Left lobe of liver (tissue), 2 donors: ENCODE measurements at places on chromosomes 2 and 18.

DNA sequence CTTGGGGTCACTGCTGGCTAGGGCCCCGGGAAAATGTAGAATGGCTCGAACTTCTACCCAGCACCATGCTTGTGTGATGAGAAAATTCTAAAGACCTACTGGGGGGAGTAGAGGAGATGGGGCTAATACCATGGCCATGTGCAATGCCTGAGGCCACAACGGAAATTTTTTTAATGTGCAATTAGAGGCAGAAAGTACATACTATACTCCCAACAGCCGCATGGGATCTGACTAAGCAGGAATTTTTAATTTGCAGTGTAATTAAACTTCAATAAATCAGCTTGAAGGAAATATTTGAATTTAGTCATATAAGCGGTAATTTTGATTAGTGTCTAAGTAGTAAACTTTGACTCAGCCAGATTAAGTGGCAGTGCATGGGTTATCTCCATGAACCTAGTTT is 53.2 kb upstream of the CNGA3 start:
- no peak for DNase-seq

- DNase-seq = no peak
These were observed 125.8 kb upstream of the HNMT start for GRCh38 chr2:137838255-137839092.

- no peak for DNase-seq
These were observed 31.3 kb upstream of the RAPGEF4 start for GRCh38 chr2:172704072-172704936.

DNA sequence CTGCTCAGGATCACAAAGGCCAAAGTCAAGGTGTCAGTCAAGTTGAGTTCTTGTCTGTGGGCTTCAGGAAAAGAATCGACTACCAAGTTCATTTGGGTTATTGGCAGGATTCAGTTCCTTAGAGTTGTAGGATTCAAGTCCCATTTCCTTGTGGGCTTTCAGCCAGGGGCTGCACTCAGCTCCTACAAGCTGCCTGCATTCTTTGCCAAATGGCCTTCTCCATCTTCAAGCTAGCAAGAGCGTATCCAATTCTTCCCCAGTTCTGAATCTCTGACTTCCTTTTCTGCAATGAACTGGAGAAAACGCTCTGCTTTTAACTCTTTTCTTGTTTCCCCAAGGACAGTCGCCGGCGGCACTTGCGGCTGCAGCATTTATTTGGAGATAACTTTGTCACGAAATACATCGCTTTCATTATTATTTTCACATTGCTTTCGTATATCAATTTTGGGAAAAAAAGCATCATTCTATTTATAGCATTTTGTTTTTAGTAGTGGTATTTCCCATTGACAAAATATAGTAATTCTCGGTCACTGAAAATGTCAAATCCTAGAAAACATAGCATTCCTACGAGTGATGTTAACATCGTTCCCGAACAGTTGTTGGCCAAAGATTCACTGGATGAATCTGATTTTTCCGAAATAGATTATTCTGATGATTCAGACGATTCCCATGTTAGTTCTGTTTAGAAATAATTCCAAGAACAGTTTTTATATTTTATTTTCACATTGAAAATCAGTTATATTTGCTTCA is 59.6 kb upstream of the SERPINE2 start:
- no peak for DNase-seq

DNA sequence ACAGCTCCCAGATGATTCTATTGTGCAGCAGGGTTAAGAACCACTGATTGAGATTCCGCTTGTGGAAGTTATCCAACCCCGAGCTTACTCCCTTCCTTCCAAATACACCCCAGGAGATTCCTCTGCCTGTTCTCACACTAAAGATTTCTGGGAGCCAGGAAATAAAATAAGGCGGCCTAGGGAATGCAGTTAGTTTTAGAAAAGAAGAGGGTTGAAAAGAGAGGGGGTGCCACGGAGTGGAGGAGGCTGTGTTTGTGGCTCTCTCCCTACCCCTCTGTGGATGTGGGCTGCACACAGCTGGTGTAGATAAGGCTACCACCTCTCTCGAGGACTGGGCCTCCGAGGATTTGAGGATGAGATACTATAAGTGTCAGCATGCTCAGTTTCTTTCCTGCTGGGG is 25.1 kb upstream of the SP3 start:
- no peak for DNase-seq

- no peak for DNase-seq
These were observed 37.8 kb downstream of the RRM2 start for GRCh38 chr2:10160203-10160955.

DNA sequence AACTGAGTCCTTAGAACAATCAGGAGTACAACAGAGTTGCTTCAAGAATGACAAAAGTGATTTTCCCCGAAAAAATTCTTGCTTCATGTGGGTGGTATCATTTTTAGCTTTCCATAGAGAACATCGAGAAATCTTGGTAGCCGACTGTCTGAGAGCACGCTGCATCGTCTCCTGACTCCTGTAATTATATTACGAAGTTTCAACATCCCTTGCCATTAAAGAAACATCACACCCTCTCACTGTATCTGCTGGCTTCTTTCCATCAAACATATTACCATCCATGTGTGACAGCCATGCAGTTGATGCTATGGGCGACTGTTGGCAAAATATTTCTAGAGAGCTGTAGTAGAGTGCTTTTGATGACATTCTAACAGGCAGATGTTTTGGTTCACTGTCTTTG is 311.2 kb downstream of the CMPK2 start:
- DNase-seq = no peak

GRCh38 chr2:239928391-239929350 is 96.5 kb downstream of the NDUFA10 start:
- DNase-seq = peak; percentile 44

- no peak for DNase-seq
These were observed 25.6 kb downstream of the ARHGAP28 start for GRCh38 chr18:6755107-6755506.

DNA sequence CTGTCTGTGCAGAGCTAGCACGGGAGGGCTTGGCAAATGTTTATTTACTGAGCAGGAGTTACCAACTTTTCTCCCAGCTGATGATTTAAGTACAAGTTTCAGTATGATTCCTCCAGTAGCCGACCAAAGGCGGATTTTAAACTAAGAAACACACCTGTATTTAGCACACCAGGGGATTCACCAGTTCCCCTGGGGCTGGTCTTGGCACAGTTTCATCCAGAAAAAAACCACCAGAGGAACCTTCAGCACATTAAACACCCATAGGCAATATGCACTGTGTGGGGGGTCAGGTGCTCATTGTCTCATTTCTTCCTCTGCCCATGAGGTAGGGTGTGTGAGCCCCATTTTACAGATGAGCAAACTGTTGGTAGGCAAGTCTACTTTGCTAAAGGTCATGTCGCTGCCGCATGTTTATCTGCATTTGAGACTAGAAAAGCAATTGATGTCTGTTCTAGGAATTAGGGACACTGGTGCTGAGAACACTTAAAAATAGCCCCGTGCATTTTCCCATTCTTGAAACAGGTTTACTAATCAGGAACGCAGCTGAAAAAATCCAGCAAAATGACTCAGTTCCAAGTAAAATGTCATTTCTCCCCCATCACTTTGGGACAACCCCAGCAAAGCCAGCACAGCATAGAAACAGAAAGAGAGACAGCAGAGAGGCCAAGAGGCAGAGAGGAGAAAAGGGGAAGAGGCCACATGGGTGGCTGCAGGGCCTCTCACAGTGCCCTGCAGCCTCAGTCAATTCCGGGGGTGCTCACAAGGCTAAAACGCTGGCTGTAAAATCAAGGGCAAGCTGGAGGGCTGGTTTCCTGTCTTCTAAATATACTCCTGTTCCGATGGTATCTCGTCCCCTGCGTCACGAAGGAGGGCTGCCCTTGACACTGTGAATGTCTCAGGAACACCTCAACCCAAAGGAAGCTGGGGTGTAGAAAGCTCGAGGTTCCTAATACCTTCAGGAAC is 166.8 kb upstream of the ID2 start:
- DNase-seq = no peak

- DNase-seq = no peak
These were observed 82.3 kb upstream of the SPRED2 start for GRCh38 chr2:65514555-65515195.

DNA sequence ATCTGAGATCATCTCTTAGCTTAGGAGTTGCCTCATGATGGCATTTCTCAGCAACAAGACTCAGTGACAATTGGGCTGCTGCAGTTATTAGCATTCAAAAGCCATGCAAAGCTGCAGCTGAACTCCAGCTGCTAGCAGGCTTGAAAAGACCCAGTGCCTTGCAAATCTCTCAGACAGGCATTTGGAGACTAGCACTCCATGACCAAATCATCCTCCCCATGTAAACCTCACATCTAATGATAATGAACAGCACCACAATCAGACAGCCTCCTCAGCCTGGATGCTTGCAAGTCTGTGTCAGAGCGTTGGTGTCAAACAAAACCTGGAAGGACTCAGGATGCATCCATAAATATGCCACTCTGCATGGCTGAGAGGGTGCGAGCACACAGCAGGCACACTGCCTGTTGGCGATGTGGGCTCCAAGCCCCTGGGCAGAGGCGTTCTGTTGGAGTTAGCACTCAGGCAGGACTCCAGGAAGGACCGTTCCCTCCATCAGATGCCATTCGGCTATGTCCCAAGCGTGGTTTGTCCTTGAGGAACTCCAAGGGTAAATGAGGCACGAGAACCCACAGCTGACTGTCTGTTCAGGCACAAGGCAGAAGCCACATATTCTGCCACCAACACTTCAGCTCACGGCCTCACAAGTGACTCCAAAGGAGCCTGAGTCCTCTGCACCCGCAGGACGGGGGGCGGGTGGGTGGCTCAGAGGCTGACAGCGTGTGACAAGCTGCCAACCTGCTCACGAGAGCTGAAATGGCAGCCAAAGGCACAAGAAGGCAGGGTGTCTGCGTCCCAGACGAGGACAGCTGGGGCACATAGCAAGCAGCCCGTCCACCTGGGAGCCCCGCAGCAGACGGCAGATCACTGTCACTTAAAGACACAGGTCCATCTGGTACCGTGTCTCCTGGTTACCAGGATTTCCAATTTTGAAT is 183.8 kb downstream of the MYT1L start:
- no peak for DNase-seq

DNA sequence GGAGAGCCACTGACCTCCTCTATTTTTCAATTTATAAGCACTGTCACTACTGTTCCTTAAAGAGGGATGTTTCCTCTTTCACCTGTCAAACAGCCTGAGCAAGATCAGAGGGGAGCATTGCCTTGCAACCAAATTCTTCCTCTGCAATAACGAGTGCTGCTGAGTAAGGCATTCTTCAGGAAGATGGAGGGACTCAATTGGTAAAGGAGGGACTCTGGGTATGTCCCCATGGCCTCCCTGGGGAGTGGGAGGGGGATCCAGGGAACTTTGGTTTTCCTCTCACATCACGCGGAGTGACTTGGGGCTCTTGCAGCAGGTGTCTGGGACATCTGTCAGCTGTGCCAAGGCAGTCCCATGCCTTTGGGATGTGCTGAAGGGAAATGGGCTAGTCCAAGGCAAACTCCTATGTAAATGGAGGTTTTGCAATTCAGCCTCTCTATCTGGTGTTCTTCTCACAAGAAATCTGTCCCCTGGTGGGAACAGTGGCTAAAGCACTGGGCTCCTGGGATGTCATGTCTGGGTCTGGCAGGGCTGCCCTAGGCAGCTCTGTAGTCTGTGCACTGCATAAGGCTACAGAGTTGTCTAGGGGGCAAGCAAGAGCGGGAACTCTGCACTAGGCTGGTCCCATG is 14.4 kb upstream of the HES6 start:
- no peak for DNase-seq

DNA sequence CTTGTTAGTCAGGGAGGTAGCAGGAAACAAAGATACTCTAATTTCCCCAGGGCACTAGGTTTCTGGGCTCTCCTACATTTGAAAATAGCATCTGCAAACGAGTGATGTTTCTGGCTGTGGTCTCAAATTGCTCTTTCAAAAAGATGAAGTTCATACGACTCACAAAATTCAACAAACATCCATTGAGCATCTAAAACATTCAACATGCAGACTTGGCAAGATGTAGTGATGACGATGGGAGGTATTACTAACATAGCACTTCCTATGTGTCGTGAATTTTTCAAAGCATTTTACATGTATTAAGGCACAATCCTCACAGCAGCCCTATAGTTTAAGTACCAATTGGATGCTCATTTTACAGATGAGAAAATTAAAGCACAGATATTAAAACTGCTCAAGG is 5.2 kb downstream of the CCBE1 start:
- DNase-seq = no peak

DNA sequence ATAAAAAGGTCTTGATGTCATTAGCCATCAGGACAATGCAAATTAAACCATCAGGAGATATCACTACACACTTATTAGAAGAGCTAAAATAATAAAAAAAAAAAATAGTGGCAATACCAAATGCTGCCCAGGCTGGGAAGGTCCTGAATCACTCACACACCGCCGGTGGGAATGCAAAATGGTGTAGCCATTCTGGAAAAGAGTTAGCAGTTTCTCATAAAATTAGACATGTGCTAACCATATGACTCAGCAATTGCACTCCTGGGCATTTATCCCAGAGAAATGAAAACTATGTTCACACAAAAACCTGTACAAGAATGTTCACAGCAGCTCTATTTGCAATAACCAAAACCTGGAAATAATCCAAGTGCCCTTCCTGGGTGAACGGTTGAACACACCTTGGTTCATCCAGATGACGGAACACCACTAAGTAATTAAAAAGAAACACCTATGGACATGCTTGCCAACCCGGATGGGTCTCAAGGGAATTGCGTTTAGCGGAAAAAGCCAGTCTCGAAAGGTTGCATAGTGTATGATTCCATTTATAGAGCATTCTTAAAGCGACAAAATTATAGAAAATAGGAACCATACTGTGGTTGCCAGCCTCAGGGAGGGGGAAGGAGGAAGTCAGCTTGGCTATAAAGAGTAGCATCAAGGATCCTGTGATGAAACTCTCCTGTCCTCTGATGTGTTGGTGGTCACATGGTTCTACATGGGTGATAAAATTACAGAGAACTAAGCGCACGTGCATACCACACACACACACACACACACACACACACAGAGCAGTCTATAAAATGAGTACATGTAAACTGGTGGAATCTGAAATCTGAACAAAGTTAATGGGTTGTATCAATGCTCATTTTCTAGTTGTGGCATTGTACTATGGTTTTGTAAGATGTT is 4.6 kb downstream of the MBP start:
- DNase-seq = peak; percentile 71

- no peak for DNase-seq
These were observed 375.3 kb downstream of the LNPK start for GRCh38 chr2:175626796-175627195.

- DNase-seq = no peak
These were observed 146.3 kb upstream of the RIOK3 start for GRCh38 chr18:23306822-23307221.

GRCh38 chr2:32242331-32242730 is 22.4 kb downstream of the NLRC4 start:
- DNase-seq = no peak

GRCh38 chr2:197356136-197356535 is 45.6 kb upstream of the ANKRD44 start:
- DNase-seq = no peak

- peak; percentile 96 for DNase-seq
These were observed 6.7 kb upstream of the UGT1A5 start for GRCh38 chr2:233705911-233706506.

- DNase-seq = no peak
These were observed 479.7 kb upstream of the ID2 start for GRCh38 chr2:8202132-8202531.

- no peak for DNase-seq
These were observed 162.5 kb downstream of the CCDC102B start for GRCh38 chr18:68960355-68960754.

- no peak for DNase-seq
These were observed 78.2 kb upstream of the UXS1 start for GRCh38 chr2:106272216-106272807.
